HepG2 (cell line): ENCODE measurements at places on chromosomes 1 and 21. TPM values are rescaled to one million over a fixed set of nuclear protein-coding genes. Genes with fewer than 3 reads are reported as not detected.

Gene DDX20
- 3.2 and 4.0 TPM in 2 replicates for polyA plus RNA-seq

Gene CD5L
- polyA plus RNA-seq = not detected in 2 replicates

Gene PGLYRP4
- polyA plus RNA-seq = not detected in 2 replicates

Gene SNAP47
- 13.6 and 14.1 TPM in 2 replicates for polyA plus RNA-seq

Gene LAD1
- polyA plus RNA-seq = 10.8 and 16.3 TPM in 2 replicates

Gene CYP4X1
- polyA plus RNA-seq = not detected in 2 replicates

Gene TMEM234
- 6.1 and 6.8 TPM in 2 replicates for polyA plus RNA-seq

Gene STIL
- polyA plus RNA-seq = 7.9 and 13.7 TPM in 2 replicates

Gene RABGAP1L
- polyA plus RNA-seq = 7.0 and 7.9 TPM in 2 replicates

Gene SUSD4
- polyA plus RNA-seq = not detected in 2 replicates

Gene TSPEAR
- polyA plus RNA-seq = 0.32 and 0.33 TPM in 2 replicates

Gene PKP1
- not detected in 2 replicates for polyA plus RNA-seq

Gene RCSD1
- not detected in 2 replicates for polyA plus RNA-seq

Gene OR6K3
- not detected in 2 replicates for polyA plus RNA-seq

Gene EVA1C
- polyA plus RNA-seq = 0.33 and 0.34 TPM in 2 replicates

Gene PRKAA2
- polyA plus RNA-seq = 5.6 and 7.5 TPM in 2 replicates

Gene CELSR2
- 6.6 and 7.8 TPM in 2 replicates for polyA plus RNA-seq

Gene SIM2
- polyA plus RNA-seq = 0.12 and 0.36 TPM in 2 replicates

Gene S100B
- polyA plus RNA-seq = not detected in 2 replicates

Gene AMPD1
- polyA plus RNA-seq = not detected in 2 replicates

DNA sequence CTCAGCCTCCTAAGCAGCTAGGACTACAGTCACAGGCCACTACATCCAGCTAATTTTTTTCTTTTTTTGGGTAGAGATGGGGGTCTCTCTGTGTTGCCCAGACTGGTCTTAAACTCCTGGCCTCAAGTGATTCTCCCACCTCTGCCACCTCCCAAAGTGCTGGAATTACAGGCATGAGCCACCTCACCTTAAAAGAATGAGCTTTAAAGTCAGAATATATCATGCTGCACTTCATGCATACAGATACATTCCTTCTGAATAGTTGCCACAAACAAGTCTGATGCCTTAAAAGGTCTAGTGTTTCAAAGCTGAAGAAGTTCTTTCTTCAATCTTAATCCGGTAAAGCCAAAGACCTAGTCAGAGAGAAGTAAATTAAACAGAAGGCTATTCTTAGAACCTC, 23.8 kb upstream of the CPLANE2 start:
- DNase-seq = no peak

DNA sequence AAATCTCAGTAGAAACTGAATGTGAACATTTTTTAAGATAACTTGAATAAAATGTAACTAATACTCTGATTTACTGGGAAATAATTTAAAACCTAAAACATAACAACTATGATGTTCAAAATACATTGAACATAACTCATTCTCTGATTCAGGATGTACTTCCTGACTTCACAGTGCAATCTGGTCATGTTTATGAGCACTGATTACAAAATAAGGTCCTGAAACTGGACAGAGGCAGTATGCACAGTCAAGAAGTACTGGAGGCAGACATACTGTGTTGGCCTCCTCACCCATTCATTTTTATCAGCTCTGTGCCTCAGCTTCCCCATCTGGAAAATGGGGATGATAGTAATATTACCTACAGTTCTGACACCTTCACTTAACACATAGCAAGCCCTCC, 651.3 kb downstream of the PTPRC start:
- DNase-seq = no peak

DNA sequence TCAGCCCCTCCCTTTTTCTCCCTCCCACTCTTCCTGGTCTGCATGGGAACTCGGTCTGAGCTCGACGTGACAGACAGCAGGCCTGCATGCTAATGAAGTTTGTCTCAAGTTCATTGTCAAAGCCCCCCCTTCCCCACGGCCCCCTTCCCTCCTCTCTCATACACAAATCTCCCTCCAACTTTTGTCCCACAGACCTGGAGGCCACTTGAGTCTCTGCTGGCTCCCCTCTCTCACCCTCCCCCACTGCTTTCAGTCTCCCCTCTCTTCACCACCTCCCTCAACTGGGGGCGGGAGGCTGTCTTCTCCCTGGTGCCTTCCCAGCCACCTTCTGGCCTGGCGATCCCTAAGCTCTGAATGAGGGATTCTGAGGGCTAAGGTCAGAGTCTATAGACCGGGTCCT, 61.3 kb downstream of the RHBG start:
- DNase-seq = no peak

GRCh38 chr1:9069326-9070100, at the start of gene SLC2A5:
Gene SLC2A5 (minus strand): TSS chr1:9069635. CDS start chr1:9069536, 99 bp downstream.
- DNase-seq = no peak

- peak; percentile 56 for DNase-seq
Measured at GRCh38 chr1:230268371-230269170, 157.6 kb downstream of the PGBD5 start.

DNA sequence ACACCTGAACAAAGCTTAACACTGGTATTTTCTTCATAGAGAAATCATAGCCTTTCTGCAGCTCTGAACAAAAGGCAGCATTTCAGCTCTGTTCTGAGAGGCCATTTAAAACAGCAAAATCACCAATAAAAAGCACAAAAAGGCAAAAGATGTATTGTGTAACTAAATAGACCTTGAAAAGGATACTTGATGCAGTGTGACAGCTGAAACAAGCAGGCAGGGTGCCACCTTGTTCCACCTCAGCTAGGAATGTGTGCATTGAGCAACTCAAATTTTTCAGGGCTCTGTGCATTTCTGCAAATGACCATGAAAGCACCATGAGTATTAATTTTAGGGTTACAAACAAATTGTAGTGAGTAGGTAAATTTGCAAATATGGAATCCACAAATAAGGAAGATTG, 65.8 kb downstream of the RHOU start:
- DNase-seq = peak; percentile 47

DNA sequence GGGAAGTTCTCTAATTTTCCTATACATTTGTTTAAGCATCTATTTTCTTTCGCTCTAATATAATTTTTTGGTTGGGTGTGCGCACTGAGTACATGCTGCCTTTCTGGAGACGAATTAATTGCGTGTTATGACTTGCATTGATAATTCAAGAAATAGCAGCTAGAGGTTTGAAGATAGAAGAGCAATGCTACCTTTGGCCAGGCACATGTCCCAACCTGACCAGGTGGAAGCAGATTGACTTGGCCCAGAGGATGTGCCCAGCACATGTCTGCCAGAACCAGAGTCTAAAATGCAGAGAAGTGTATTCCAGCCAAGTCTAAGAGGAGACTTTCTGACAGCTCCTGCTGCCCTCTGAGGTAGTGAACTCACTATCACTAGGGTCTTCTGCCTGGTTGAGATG, 114.3 kb downstream of the SLC35F3 start:
- no peak for DNase-seq

DNA sequence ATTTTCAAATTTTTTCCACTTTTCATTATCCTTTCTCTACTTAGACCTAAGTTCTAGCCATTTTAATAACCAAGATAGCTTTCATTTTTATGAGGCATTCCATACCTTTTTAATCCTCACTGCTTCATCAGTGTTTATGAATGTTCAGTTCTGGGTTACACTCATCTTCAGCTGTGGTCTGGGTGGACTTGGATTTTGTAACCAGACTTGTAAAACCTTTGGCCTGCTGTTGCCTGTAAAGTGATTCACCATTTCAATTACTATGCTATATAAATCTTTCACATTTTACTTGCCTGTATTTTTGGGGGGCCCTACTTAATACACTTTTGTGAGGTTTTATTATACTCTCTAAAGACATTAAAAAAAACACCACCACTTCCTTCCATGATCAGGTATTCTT, 46.2 kb downstream of the USP25 start:
- DNase-seq = no peak

GRCh38 chr1:89429062-89429461, 65.2 kb downstream of the GBP6 start:
- no peak for DNase-seq

- DNase-seq = no peak
Measured at GRCh38 chr1:162568802-162569201, 7.3 kb downstream of the UAP1 start.

GRCh38 chr1:28815533-28816185, 3.7 kb downstream of the OPRD1 start:
- no peak for DNase-seq

GRCh38 chr1:225845571-225846259, 35.8 kb downstream of the EPHX1 start:
- peak; percentile 71 for DNase-seq

- no peak for DNase-seq
Measured at GRCh38 chr1:164771619-164772361, 212.8 kb downstream of the PBX1 start.

DNA sequence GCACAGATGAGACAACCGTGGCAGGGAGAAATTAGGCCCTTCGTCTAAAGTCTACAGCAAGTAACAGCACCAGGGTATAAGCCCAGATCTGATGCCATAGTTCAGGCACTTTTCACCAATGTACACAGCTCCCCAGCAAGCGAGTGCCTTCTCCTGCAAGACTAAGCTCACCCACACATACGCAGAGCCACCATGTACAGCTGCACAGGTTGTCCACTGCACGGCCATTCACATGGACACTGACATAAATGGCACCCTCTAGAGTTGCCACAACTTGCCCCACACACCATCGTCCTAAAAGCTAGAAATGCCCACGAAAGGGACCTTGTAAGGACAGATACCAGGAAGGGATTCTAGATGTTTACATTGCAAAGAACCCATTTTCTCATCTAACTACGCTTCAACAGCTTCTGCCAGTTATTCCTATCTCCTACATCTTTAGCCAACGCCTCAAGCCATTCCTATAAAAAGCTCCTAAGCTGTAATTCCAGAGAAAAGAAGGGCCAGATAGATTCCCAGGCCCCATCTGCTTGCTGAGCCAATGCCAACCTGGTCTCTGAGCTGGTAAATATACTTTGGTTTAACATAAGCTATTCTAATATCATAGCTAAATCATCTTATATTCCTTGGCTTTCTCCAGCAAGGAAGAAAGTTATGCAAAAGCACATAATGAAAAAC, 174.0 kb upstream of the KAZN start:
- DNase-seq = no peak

DNA sequence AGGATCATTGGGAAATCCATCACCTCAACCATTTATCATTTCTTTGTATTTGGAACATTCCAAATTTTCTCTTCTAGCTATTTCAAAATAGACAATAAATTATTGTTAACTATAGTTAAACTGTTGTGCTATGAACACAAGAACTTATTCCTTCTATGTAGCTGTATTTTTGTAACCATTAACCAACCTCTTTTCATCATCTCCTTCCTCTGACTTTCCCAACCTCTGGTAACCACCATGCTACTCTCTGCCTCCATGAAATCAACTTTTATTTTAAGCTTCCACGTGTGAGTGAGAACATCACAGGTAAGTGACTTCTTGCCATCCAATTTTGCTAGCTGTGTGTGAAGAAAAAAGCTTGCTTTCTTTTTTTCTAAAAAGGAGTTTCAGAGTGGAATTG, 418 bp downstream of the IFI44L start:
- DNase-seq = no peak

- DNase-seq = no peak
Measured at GRCh38 chr1:211487672-211488208, 4.2 kb downstream of the RD3 start.

- no peak for DNase-seq
Measured at GRCh38 chr1:231699784-231700183, 73.2 kb downstream of the DISC1 start.

GRCh38 chr1:153459655-153460054, 796 bp downstream of the S100A7 start:
- DNase-seq = no peak

DNA sequence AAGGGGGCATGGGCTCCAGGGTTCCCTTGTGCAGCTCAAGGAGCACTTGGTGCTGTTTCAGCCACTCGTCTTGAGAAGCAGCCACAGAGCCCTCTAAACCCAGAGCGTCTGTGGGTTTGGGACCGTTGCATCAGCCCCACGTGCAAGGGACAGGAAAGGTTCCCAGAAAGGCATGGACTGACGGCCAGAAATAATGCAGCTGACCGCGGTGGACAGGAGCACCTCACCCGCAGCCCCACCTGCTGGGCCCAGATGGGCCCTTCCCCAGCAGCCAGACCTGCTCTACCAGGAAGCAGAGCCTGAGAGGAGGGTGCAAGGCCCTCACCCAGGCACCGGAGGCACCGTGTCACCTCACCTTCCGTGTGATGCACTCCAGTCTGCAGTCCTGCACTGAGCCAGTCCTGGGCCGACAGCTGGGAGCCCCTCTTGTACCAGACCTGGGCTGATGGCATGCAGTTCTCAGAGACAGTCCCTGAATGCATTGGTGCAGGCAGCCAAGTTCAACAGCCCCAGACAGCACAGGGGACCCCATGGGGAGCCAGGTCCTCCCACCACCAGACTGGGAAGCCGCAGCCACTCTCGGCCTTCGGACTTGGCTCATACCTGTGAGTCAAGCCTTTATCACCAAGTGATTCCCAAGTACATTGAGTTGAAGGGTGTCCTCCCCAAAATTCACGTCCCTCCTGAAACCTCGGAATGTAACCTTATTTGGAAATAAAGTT, 4.8 kb upstream of the TFF3 start:
- DNase-seq = no peak

- DNase-seq = no peak
Measured at GRCh38 chr1:143720087-143721023, 251.4 kb downstream of the FAM72C start.

DNA sequence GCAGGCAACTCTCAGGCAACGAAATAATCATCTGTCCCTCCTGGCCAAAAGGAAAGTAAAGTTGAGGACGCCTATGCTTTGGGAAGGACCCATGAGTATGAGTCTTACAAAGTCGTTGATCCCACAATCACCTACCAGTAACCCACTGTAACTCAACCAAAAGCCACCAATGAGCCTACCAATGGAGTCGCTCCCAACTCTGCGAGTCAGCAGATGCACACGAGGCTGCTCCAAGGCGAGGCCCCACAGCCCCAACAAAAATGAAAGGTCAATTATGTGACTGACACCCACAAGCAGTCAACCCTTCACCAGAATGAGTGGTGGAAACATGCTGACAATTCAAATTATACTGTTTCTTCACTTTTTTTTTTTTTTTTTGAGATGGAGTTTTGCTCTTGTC, 12.0 kb downstream of the SETD4 start:
- no peak for DNase-seq

GRCh38 chr21:25324666-25325065, 282.6 kb downstream of the MRPL39 start:
- DNase-seq = no peak

- no peak for DNase-seq
Measured at GRCh38 chr1:89322402-89322801, 41.5 kb upstream of the GBP6 start.

DNA sequence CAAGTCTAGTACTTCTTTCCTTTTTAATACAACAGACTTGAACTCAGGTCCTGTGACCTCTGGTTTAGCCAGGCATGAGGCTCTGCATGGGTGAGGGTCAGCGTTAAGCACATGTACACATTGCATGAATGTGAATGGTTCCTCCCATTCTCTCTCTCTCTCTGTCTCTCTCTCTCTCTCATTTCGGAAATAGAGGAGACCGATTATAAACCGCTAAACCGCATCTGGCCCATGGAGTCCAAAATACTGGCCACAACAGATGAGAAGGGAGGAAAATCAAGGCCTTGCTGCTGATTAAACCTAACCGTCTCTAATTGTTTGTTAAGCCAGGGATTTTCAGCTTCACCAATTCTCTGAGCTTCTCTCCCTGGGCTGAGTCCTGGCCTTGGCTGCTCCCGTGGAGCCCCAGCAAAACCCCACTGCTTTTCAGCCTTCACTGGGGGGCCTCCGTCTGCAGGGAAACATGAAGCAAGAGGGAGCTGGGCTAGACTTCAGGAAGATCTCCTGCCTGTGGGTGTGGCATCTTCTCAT, 6.6 kb downstream of the RSPO1 start:
- no peak for DNase-seq
